ENCODE measurements at places on chromosomes 2 and 18.

DNA sequence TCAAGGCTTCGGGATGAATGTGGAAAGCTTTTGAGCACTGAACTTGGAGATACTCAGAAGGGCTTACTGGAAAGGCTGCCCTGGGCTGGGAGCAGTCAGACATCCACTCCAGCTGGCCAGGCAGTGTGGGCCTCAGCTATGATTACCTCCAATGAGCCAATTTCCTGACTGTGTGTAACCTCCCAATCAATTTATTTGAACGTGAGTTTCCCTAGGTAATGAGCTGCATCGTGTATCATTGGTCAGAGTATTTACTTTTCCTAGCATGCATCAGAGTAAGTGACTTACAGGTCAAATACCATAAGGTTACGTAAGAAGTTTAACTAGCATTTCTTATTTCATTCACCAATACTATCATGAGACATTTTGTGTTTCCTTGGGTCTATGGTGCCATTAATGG lies 11.0 kb upstream of the CTAGE1 start:
- no peak for DNase-seq

- DNase-seq = no peak
These were observed 129.5 kb downstream of the TMEM182 start for GRCh38 chr2:102891296-102891695.

DNA sequence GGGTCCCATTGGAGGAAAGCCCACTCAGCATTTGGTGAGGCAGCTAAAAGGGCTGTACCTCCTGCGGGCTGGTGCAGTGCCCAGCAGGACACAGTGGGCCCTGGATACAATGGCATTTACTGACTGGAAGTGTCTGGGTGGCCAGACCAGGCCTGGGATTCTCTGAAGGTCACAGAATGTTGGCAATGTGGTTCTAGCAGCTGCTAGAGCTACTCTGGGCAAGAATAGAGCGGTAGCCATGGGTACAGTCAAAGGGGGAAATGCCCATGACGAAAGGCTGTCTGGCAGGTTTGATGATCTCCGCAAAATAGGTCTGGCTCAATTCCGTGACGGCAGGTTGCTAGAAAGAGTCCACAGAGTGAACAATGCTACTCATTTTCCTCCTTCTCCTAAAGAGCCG lies 241.8 kb downstream of the AFF3 start:
- no peak for DNase-seq

GRCh38 chr2:240326246-240326645 lies 109.2 kb upstream of the GPC1 start:
- no peak for DNase-seq

DNA sequence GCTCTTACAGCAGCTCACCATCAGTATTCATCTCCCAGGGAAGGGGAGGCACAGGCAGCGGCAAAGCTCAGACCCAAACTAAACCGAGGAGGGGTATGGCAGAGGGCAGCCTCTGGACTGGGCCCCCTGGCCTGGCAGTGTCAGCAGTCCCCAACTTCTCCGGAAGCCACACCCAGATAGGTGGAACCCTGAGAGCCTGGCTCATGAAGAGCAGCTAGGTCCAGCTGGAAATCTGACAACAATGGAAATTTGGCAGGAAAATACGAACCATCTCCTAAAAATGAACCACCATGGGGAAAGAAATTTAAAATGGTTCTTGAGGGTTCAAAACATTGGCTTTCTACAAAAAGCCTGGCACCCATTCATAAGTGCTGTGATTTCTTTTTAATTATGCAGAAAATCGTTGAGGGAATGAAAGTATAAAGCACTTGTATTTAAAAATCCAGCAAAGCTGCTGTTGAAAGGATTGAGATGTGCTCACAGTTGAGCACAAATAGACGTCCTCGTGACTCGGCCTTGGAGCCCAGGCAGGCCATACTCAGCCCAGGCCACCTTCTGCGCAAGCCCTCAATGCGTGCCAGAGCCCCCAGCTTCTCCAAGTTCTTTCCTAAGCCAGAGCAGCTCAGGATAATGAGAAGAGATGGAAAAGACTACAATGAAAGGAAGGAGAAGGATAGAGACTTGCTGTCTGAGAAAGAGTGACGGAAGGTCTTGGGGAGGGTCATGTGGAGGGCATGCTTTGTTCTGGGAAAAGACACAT lies 93.0 kb downstream of the COL6A3 start:
- DNase-seq = no peak

GRCh38 chr18:4870177-4870773 lies 326.8 kb downstream of the AKAIN1 start:
- DNase-seq = no peak

DNA sequence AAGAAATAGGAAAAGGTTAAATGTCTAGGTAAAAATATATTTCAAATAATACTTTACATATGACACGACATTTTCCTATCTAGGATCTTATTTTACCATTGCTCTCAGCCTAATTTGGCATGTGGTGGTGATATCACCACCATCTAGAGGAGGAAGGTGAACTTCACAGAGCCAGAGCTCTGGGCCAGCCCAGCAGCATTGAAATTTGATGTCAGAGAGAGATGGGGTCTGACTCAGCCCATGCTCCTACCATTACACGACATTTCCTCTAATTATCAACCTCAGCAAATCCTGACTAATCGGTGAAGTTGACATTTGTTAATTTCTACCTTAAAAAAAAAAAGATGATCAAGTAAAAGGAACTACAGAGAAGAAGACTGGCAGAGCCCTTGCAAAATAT lies 42.3 kb downstream of the LRRTM4 start:
- DNase-seq = no peak

GRCh38 chr2:214537929-214538328 lies 127.1 kb downstream of the VWC2L start:
- no peak for DNase-seq

DNA sequence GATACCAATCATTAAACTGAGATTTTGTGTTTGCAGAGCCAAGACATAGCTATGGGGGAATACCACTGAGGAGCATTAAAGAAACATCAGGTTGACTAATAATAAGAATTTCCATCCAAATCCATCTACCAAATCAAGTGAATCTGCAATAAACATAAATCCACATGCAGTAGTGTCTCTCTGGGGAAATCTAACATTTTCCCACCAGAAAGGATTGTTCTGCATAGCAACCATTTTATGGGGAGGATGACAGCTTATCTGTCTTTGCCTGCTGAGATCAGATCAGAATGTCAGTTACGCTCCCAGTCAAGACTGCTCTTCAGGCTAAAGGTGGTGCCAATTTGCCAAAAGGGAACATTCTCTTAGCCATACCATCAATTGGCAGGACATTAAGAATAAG lies 1098.9 kb upstream of the CHAC2 start:
- DNase-seq = no peak

GRCh38 chr2:28420722-28421121 lies 28.1 kb downstream of the FOSL2 start:
- no peak for DNase-seq

DNA sequence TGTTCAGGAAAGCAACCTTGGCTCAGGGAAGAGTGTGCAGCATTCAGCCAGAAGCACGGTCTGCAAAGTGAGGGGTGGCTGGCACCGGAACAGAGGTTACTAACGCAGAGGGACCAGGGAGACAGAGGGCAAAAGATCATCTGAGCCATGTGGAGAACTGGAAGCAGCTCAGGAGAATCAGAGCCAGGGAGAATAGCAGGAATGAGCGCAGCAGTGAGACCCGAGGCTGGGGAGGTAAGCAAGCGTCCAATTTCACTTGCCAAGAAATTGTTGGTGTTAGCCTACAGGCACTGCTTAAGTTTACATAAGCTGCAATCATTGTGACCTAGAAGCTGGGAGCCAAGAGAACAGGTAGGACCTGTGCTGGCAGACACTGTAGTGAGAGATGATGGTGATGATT lies 372.6 kb upstream of the POU3F3 start:
- DNase-seq = no peak

Data from stimulated activated CD4-positive, alpha-beta T cell treated with anti-CD3 and anti-CD28 coated beads, Interleukin-12 subunit alpha, Interleukin-12 subunit beta, amount 100 ng/mL, for 4 hours (primary cell).